Panc1 (cell line): ENCODE measurements at places on chromosomes 3 and 15. TPM values are rescaled to one million over a fixed set of nuclear protein-coding genes. Genes with fewer than 3 reads are reported as not detected.
A peak's percentile ranks its signal among the peaks of the same experiment; 100 is the strongest.

Gene PSTPIP1
- 0.46 TPM for total RNA-seq

Gene ROPN1
- total RNA-seq, result not detected

Gene CHRD
- 1.4 TPM for total RNA-seq

Gene IL5RA
- not detected for total RNA-seq

Gene SPSB4
- total RNA-seq, result 0.05 TPM

Gene ONECUT1
- 0.18 TPM for total RNA-seq

Gene B3GALNT1
- 31.1 TPM for total RNA-seq

- DNase-seq, result no peak
These were observed 544.6 kb downstream of the EDEM1 start for GRCh38 chr3:5732081-5732480.

DNA sequence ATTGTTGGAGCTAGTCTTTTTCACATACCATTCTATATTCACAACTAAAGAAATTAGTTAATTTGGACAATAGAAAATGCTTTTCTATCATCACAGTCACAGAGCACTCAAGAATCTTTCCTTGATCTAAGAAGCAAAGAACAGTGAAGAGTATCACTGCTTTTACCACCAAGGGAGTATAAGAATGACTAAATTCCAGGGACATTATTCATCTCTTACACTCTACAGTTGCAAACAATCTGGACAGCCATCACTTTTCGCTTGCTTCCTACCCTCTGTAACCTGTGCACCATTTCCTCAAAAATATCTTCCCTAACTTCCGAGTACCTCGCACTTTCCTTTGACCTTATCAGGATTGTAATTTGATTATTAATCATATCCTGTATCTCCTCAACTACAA is 359.5 kb upstream of the TMCO5A start:
- DNase-seq, result no peak

DNA sequence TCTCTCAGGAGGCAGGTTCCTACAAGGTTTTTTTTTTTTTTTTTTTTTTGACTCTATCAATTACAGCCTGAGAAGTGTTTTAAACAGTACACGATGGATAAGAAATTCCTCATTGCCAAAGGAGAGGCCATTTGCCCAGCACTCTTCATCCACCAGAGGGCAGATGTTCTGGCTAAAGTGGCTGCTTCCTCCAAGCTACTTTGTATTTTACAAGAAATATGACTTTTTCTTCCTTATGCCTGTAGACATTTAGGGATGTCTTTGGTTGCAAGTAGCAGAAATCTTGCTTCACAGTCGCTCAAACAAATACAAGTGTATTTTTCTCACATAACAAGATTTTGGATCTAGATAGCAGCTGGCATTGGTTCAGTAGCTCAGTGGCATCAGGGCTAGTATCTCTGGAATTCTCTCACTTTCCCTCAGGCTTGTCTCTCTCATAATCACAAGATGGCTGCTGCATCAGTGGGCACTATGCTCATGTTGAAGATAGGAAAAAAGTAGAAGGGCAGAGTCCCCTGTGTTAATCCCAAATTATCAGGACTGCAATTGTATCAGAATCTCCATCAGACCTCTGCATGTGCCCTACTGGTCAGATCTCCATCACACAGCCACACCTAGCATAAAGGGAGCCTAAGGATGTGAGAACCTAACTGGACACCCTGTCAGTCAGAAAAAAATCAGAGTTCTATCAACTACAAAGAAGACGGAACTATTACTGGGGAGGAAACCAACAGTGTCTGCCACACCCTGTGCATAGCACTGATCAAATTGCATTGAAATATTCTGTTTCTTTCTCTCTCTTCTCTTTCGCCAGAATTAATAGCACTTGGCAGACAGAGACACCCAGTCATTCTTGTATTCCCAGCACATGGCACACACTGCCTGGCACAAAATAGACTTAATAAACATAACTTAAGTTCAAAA is 138.9 kb upstream of the COL8A1 start:
- peak; percentile 28 for DNase-seq

DNA sequence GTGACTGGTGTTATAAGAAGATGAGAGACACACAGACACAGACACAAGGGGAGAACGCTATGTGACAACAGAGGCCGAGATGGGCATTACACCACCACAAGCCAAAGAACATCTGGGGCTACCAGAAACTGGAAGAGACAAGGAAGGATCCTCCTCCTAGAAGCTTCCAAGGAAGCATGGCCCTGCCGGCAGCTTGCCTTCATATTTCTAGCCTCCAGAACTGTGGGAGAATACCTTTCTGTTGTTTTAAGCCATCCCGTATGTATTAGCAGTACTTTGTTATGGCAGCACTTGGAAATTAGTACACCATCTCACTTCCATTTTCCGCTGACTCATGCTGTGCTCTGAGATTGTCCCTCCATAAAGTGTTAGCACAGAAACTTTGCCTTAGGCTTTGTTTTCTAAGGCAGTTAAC is 38.7 kb upstream of the CA12 start:
- DNase-seq, result no peak

GRCh38 chr3:186538779-186539178 is 5.4 kb downstream of the CRYGS start:
- DNase-seq, result no peak

DNA sequence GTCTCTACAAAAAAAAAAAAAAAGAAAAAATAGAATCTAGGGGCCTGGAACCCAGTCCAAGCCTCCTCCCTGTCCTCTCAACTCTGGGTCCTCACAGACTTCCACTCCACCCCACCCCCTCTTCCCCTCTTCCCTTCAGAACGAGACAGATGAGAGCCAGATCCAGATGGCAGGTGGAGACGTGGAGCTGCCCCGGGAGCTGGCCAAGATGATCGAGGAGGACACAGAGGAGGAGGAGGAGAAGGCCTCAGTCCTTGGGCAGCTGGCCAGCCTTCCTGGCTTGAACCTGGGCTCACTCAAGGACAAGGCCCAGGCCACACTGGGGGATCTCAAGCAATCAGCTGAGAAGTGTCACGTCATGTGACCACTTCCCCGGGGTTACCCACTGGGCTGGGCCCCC is 3.6 kb downstream of the CPLX3 start:
- DNase-seq, result no peak

DNA sequence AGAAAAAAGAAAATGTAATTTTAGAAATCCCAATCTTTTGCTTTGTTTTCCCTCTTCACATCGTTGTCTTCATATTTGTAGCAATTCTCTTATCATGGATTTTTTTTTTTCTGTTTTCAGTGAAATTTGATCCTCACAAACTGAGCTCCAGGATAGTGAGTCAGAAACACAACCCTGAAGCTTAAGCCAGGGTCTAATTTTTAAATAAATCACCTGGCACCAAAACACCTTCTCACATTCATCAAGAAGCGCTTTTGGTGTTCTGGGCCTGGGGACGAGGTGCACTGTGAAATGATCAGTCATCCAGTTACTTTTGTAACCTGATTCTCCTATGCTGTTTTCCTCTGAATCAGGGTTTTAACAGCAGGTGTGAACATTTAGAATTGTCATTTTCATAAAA is 87.7 kb downstream of the REC114 start:
- no peak for DNase-seq

DNA sequence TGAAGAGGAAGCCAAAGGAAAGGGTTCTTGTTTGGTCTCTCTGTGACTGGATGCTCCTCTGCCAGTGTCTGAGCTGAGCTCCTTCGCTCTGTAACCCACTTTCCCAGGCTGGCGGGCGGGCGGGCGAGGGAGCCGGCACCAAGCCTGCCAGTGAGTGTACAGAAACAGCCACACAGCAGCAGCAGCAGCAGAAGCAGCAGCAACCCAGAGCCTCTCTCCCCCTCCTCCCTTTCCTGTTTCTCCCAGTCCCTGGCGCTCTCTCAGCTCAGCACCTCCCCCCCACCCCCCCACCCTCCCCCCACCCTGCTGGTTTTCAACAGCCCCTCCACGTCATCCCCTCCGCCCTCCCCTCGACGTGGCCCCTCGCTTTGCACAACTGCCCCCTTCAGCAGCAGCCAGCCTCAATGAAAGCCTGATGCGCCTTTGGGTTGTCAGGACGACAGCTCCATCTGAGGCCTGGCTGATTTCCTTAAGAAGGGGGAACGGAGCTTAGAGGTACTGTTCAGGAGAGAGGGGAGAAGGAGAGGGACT is at the start of gene LSAMP:
LSAMP (minus strand) TSS at position 177 of the 531 bp plus-strand sequence.
- DNase-seq, result no peak

DNA sequence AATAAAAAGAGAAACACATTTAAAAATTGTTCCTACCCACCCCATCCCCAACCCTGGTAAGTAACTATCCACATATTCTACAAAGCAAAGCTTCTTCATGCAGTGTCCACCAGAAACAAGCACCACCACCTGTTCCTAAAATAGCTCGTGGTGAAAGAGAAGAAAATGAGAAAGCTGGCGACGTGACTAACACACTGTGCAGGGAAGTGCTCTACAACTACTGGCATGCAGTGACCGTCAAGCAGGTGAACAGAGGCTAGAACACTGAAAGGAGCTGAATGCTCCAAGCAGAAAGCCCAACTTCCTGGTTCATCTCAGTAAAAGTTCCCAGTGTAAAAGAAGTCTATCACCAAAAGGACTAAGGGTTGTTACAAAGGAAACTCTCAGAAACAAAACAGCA is 80.7 kb downstream of the NR2E3 start:
- DNase-seq, result no peak

DNA sequence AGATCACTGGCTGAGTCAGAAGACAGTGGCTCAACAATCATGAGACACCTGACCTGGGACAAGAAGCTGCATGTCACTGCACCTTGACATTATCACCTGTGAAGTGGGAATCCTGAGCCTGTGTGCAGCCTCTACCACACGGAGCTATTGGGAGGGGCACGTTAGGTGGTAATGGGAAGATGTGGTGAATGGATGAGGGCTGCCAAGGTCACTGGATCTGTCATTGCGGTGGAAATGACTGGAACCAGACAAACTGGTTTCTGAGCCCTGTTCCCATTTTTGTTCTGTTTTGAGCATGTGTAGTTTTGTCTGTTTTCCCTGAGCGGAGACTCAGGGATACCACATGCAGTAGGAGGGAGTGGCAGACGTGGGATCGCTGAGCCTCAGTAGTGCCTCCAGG is 235.5 kb downstream of the OPA1 start:
- DNase-seq, result no peak

GRCh38 chr15:45648521-45649200 is 13.8 kb downstream of the SQOR start:
- DNase-seq, result no peak

GRCh38 chr3:183491923-183492848 is 63.3 kb downstream of the KLHL6 start:
- DNase-seq, result no peak

DNA sequence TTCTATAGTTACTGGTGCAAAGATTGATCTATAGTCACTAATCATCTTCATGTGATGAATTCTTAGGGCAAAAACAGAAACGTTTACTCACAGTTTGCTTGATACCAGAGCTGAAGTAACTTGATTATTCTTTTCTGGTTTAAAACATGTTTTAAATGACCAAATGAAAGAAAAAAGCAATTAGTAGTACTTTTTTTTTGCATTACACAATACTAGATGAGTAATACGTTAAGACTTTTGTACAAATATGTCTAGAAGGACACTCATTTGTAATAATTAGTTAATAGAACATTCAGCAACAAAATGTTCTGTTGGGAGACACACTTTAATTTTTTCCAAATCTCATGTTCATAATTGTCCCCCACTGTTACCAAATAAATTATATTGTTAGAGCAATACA is 523.2 kb downstream of the SOX2 start:
- no peak for DNase-seq

DNA sequence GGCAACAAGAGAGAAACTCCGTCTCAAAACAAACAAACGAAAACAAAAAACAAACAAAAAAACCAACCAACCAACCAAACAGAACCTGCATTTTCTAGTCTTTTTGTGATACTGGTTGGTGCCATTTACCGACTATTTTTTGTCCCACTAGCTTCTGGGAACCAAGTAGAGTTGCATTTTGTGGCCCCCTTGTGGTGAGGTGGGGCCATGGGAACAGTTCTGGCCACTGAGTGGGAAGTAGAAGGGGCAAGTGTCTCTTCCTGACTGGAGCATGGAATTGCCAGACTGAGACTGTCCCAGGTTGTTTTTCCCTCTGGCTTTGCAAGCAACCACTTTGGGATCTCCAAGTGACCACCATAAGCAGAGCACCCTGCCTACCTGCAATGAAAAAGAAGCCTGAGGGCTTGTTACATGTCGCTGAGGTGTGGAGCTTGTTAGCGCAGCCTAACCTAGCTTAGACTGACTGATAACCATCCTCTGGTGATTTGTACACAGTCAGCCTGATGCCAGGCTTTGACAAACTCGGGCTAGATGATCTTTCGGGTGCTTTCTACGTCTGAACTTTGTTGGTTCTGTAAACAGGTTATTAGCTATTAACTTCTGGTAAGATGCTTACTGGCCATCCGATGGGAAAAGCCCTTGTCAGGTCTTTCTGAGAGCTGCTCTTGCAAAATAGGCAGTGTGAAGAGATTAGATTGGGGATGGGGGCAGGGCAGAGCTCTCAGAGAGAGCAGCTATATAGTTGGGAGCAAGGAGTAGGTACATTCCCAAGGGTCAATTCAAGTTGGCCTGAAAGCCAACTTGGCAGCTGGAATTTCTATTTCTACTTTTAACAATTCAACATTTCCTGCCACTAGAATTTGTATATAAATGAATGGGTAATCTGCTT is 172.2 kb downstream of the SSR3 start:
- DNase-seq, result peak; percentile 17

DNA sequence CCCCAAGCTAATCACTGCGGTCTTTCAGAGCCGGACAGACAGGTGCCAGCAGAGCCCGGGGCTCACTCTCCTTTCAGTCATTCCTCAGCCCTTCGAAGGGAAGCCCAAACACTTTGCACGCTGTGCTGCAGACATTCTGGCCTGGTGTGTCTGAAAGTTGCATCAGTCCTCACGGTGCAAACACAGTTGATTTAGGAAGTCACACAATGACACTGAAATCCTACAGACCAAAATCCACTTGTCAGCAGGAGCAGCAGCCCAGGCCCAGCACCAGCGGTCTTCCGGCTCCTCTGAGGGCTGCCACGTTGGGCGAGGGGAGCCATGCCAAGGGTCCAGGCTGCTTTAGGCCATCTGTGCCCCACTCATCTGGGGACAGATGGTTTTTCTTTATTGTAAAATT is 61.6 kb downstream of the RGMA start:
- DNase-seq, result no peak

DNA sequence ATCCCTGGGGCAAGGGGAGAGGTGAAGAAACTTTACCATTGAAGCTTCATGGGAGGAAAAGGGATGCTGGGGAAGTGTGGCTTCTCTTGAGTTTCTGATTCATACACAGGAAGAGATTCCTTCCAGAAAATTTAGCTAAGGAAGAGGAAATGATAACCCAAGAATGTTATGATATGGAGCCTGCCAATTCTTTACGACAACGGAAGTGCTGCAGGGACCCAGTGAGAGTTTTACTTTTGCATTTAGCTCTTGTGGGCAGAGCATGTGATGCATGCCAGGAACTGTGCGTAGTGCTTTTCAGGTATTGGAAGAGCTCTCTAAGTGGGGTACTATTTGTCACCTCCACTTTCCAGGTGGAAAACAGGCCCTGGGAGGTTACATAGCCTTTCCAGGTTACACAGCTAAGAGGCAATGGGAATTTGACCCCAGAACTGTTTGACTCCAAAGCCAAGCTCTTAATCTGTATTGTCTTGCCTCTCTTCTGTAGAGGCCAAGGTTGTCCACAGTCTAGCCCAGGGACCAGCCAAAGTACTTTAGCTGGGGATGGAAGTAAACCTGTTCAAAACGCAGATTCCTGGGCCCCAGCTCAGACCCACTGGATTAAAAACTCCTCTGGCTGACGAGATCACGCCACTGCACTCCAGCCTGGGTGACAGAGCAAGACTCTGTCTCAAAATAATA is 23.0 kb downstream of the CMTM7 start:
- DNase-seq, result no peak
